Activated T-cell treated with anti-CD3 and anti-CD28 coated beads, Interleukin-2, amount 50 U/mL, for 72 hours (primary cell): ENCODE measurements at places on chromosomes 3 and 15.

DNA sequence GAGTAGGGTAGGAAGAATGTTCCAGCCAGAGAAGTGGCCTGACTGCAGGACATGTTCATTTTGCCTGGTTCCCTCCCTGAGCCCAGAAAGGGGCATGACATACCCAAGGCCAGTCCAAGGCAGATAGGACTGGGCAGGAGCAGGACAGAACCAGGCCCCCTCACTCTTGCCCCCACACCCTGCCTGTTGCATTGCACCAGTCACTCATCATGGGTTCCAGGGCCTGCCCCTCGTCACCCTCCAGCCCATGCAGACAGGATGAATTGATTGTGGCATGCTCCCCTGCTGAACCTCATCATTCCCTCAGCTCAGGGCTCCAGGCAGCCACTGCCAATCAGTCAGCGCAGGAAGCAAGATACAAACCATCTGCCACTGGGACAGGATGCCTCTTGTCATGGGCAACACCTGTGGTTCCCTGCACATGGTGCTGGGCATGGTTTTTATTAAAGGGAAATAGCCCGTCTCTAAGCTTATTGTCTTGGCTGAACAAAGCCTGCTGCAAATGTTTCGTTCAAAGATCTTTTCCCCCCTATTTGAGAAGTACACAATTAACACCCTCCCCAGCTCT is 48.9 kb downstream of the RASGRF1 start:
- H3K27me3 ChIP-seq, result peaks cover 38% of the 10 kb centered on the region
- H3K36me3 ChIP-seq, result no peaks in the 10 kb centered on the region
- DNase-seq, result no peak
- no peaks in the 10 kb centered on the region for H3K4me1 ChIP-seq

GRCh38 chr3:37217098-37217849 is 42.9 kb upstream of the LRRFIP2 start:
- no peak overlapping the region for H3K27ac ChIP-seq
- H3K36me3 ChIP-seq, result no peaks in the 10 kb centered on the region
- no peak overlapping the region for H3K4me3 ChIP-seq
- H3K27me3 ChIP-seq, result no peaks in the 10 kb centered on the region
- peaks cover 23% of the 10 kb centered on the region for H3K4me1 ChIP-seq
- DNase-seq, result no peak

- DNase-seq, result no peak
- H3K4me1 ChIP-seq, result no peaks in the 10 kb centered on the region
- H3K4me3 ChIP-seq, result no peak overlapping the region
- no peak overlapping the region for H3K27ac ChIP-seq
Measured at GRCh38 chr15:62593681-62594399, 428.8 kb upstream of the C2CD4B start.

DNA sequence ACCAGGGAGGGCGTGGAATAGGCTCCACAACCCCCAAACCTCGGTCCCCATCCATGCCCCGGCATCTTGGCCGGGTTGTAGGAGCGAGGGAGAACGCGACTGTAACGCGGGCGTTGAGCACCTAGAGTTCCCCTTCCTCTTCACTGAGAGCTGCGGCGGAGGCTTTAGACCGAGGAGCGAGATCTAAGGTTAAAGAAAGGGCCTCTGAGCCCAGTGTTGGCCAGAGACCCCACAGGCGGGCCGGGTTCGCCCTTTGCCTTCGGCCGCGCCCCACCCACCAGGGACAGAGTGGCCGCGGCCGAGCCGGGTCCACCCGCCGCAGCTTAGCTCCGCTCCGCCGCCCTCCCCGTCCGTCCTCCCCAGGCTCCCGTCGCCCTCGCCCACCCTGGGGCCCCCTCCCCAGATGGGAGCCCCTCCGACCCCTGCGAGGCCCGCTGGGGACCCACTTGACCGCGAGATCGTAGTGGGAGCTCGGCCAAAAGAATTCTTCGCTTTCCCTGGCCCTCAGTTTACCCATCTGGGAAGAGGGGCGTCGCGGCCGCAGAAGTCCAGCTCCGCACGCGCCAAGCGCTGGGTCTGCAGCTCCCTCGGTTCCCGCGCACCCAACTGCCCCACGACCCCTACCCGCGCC is 425 bp downstream of the ANPEP start:
- DNase-seq, result no peak
- H3K4me3 ChIP-seq, result peak overlapping the region; percentile 60
- no peak overlapping the region for H3K27ac ChIP-seq
- H3K4me1 ChIP-seq, result peaks cover 7% of the 10 kb centered on the region
- H3K27me3 ChIP-seq, result peaks cover 36% of the 10 kb centered on the region
- peaks cover 2% of the 10 kb centered on the region for H3K36me3 ChIP-seq

GRCh38 chr15:53009093-53009492 is 219.0 kb upstream of the ONECUT1 start:
- H3K27ac ChIP-seq, result no peak overlapping the region
- no peaks in the 10 kb centered on the region for H3K27me3 ChIP-seq
- H3K4me3 ChIP-seq, result no peak overlapping the region
- H3K4me1 ChIP-seq, result no peaks in the 10 kb centered on the region
- no peak for DNase-seq
- no peaks in the 10 kb centered on the region for H3K36me3 ChIP-seq
